ENCODE measurements at places on chromosomes 11 and 22.

DNA sequence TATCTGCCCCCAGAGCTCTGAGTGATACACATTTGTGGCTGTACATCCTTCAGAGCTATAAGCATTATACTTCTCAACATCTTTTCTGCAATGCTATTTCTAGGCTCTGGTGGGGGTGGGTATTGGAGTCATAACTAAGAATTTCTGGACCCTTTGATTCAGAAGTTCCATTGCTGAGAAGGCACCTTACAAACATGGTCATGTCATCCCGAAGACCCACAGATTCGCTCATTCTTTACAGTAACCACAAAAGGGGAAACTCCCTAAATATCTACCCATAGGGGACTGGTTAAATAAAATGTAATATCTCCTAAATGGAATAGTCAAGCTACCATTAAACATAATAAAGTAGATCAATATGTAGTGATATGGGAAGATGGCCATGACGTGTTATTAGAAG lies 98.8 kb downstream of the PRR5L start:
- DNase-seq, result no peak

- peak; percentile 0 for DNase-seq
Measured at GRCh38 chr11:134656861-134657540, 245.0 kb upstream of the B3GAT1 start.

- no peak for DNase-seq
Measured at GRCh38 chr11:134236834-134237556, 12.5 kb downstream of the VPS26B start.

GRCh38 chr11:86313793-86314192 lies 11.8 kb downstream of the HIKESHI start:
- DNase-seq, result no peak

DNA sequence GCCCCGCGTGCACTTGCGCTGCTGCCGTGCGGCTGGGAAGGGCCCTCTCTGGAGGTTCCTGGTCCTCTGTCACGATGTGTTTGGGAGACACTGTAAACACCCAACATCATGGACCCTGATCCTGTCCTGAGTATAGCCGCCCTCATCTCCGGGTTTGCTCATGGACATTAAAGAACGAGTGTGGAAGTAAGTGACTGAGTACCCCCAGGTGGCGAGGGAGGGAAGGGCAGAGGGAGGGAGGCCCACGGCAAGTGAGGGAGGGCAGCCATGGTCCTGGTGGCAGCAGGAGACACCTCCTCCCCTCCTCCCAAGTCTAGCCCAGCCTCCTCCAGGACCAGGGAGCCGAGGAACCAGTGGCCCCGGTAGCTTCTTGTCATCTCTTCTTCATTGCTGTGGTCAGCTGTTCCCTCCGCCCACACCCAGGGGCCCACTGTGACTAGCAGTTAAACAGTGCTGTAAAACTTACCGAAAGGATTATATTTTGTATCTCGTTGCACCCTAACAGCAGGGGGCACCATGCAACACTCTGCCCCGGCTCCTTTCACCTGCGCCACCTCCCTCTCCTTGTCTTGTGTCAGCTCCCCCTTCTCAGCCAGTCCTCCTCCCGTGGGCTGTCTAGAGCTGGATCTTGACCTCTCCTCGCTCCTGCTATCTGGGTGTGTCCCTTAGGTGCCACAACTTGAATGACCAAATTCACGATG lies 566.5 kb upstream of the B3GAT1 start:
- no peak for DNase-seq

DNA sequence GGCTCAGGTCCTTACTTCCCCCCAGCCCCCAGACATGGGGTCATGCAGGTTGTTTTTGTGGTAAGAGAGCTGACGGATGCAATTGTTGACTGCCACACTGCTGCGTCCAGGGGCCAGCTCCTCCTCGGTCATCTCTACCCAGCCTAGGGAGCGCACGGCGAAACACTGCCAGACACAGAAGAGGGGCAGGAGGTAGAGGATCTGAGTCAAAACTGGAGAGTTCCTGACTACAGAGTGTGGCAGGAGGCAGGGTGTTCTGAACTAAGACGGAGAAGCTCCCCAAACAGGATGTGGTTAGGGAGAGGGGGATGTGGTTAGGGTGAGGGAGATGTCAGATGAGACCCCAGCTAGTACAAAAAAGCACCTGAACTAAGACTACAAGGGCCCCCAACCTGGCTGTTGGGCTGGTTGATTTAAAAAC lies 12.3 kb downstream of the SMPD1 start:
- DNase-seq, result no peak

DNA sequence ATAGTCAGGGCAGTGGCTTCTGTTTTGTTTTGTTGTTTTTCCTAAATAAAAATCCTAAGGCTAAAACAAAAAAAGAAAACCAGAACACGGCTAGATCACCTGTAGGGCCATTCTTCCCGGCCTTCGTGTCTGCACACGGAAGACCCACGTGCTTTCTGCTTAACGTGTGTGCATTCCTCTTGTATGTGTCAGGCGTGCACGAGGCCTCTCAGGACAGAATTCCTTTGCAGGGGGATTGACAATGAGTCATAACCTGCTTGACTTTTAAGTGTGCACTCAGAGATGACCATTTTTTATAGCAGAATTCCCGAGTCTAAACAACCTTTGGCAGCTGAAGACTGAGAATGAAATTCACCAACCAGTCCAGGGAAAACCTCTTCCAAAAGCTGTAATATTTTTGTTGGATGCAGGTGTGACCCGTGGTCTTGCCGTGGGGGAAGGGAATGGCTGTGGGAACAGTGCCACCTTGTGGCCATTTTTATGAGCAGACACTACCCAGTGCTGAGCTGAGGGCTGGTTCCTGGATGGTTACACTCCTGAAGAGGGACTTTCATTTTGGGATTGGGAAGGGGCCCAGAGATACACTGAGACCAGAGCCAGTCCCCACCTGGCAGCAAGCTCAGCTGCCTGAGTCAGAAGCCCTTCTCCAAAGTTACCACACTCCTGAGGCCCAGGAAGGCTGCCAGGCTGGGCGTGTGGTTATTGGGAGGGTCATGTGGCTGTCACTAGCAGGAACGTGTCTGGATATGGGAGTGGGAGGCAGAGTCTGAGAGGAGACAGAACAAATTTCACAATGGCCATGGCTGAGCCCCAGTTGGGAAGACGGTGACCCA lies 35.7 kb upstream of the DKK3 start:
- DNase-seq, result peak; percentile 62

- no peak for DNase-seq
Measured at GRCh38 chr11:77146261-77147035, 18.4 kb downstream of the MYO7A start.

- no peak for DNase-seq
Measured at GRCh38 chr11:65293909-65294381, 20.7 kb upstream of the CDC42EP2 start.

- DNase-seq, result peak; percentile 17
Measured at GRCh38 chr22:34236527-34236926, 316.3 kb upstream of the LARGE1 start.

DNA sequence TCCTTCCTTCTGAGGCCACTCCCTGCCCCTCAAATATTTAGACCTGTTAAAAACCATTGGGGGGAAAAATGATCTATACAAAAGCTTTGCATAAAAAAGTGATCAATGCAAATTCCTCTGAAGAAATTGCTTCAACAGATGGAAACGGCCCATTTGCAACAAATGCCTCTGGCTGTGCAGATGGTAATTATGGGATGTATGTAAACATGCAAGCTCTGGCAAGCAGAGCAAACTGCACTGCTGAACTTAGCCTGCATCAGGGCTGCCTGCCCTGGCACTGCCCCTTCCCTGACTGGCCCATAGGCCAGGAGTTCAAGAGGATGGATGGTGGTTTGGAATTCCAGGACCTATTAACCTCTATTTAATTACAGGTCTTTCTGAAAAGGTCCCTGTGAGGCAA lies 388.7 kb downstream of the MIAT start:
- no peak for DNase-seq

GRCh38 chr11:120633616-120634393 lies 122.3 kb downstream of the GRIK4 start:
- no peak for DNase-seq

GRCh38 chr11:120906766-120907165 lies 117.1 kb upstream of the TBCEL start:
- DNase-seq, result peak; percentile 61

DNA sequence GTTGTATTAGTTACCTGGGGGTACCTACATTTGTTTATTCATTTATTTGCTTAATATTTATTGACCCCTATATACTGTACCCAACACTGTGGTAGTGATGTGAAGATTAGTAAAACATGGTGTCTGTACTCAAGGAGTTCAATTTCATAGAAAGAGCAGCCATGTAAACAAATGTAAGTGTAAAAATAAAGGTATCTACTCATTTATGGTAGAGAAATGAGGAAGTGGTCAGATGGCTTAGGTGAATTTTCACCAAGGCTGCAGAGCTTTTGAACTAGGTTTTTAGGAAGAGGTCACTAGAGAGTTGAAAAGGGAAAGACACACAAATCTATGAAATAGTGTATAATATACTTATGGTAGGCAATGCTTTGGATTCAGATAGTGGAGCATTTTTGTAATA lies 11.1 kb downstream of the CTR9 start:
- DNase-seq, result no peak

DNA sequence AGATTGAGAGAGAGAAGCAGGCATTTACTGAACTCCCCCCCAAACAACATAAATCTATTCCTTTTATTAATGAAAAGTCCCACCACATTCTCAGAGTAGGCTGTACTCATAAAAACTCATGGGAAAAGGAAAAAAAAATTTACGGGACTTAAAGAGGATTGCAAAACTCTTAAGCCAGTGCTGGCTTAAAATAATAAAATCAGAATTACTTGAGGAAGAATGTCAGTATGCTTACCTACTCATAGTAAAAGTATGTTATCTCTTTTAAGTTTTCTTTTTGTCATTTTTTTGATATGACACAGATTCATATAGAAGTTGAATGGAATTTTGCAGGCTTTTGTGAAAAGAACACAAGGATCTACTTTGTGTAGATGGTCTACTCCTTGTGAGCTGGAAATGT lies 126.3 kb downstream of the LUZP2 start:
- DNase-seq, result no peak

DNA sequence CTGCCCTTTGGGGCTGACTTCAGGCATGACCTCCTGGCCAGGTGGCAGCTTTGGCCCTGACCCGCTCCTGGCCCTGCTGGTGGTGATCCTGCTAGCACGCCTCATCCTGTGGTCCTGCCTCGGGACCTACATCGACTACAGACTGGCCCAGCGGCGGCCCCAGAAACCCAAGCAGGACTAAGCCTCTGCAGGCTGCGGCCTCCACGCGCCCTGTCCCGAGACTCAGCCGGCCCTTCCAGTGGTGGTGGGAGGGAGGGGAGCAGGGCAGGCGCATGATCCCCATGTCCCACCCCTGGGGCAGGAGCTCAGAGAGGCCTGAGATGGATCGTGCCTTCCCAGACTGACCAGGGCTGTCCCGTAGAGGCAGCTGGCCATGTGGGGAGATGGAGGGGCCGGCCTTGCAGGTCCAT lies 2.1 kb downstream of the SMIM38 start:
- no peak for DNase-seq

- no peak for DNase-seq
Measured at GRCh38 chr11:28343304-28344233, 235.4 kb downstream of the METTL15 start.

GRCh38 chr11:100999756-101000155 lies 129.9 kb downstream of the PGR start:
- DNase-seq, result no peak

DNA sequence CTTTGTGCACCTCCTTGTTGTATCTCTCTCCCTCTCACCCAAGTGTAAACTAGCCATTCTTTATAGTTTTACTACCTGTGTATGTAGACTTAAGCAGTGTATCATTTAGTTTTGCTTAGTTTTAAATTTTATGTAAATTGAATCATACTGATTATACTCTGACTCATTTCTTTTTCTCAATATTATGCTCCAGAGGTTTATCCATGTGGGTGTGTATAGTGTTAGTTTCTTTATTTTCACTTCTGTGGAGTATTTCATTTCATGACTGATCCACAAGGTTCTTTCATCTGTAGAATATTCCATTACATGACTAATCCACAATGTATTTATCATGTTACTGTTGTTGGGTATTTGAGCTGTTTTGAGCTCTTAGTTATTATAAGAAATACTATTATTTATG lies 62.0 kb downstream of the CCDC34 start:
- DNase-seq, result no peak

GRCh38 chr11:441418-442274 lies at the start of gene ANO9:
Gene ANO9 (minus strand): TSS chr11:442011. CDS start chr11:441926, 85 bp downstream.
- peak; percentile 49 for DNase-seq

DNA sequence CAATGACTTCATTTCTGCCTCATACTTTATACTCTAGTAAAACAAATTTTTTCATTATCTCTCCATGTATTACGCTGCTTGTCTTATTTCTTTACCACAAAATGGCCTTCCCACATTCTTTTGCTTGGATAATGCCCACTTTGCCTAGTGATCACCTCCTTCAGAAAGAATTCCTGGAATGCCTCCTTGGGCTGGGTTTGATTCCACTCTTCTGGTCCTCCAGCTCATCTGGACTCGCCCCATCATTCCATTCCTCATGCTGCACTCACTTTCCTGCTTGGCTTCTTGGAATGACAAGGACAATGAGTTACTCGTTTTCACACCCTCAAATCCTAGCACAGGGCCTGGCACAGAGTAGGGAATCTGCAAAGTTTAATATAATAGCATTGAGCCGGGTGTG lies 475.1 kb upstream of the LARGE1 start:
- DNase-seq, result no peak

DNA sequence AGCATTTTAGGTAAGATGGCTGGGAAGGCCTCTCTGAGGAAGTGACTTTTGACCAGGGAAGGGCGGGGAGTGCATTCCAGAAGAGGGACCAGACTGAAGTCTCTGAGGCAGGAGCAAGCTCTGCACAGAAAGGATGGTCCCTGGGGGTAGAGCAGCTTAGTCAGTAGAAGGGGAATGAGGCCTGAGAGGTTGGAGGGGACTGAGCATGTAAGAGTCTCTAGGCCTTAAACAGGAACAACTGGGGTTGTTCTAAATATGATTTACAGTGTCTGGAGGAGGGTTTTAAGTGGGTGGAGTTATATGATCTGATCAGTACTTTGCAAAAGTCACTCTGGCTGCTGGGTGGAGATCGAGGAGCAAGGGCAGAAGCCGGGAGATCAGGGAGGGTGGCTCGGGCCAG lies 31.7 kb upstream of the TEF start:
- no peak for DNase-seq

DNA sequence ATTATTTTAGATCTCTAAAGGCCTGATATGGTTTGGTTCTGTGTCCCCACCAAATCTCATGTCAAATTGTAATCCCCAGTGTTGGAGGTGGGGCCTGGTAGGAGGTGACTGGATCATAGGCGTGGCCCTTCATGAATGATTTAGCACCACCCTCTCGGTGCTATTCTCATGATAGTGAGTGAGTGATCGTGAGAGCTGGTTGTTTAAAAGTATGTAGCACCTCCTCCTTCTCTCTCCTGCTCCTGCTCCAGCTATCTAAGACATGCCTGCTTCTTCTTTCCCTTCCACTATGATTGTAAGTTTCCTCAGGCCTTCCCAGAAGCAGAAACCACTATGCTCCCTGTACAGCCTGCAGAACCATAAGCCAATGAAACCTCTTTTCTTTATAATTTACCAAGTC lies 114.1 kb downstream of the SERGEF start:
- no peak for DNase-seq

GRCh38 chr22:35170716-35171697 lies 86.3 kb upstream of the HMGXB4 start:
- DNase-seq, result peak; percentile 62
